ENCODE measurements at places on chromosomes 1 and 21. TPM values are rescaled to one million over a fixed set of nuclear protein-coding genes. Genes with fewer than 3 reads are reported as not detected.
A peak's percentile ranks its signal among the peaks of the same experiment; 100 is the strongest.

The GBP4 gene
- polyA plus RNA-seq: 14.6 TPM

The NBPF4 gene
- not detected for polyA plus RNA-seq

The THEM5 gene
- 0.82 TPM for polyA plus RNA-seq

The SLAMF6 gene
- polyA plus RNA-seq: not detected

The CD5L gene
- not detected for polyA plus RNA-seq

The BEND5 gene
- 29.2 TPM for polyA plus RNA-seq

The RNF207 gene
- polyA plus RNA-seq: 17.0 TPM

The TNFRSF8 gene
- polyA plus RNA-seq: 0.28 TPM

GRCh38 chr1:23188434-23188884 is 19.8 kb upstream of the LUZP1 start:
- no peak for DNase-seq

DNA sequence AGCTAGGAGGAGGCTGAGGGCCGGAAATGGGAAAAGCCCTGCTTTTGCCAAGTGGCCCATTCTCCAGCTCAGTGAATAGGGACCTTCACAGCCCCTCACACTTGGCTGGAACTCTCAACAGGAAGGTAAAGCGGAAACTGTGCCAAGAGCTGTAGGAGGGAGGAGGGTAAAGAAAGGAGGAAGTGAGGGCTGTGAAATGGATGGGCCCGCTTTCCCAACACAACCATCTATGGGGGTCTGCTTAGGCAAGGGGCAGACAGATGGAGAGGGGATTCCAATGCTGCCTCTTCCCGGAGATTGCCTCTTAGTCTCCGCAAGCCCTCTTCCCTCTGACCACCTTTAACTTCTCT is 5.2 kb downstream of the INKA2 start:
- DNase-seq: no peak

DNA sequence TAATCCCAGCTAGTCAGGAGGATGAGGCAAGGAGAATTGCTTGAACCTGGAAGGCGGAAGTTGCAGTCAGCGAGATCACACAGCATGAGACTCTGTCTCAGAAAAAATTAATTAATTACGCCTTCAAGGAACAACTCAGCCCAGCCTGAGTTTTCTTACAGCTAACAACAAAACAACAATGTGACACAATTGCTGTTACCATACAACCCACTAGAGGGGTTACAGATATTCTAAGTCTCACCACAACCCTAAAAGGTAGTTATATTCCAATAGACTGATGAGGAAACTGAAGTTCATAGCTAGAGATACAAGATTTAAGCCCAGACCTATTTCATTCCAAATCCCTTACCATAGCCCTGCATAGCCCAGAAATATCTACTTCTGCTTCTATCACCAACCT is 2.9 kb upstream of the LRRC8C start:
- DNase-seq: no peak

GRCh38 chr21:38751379-38752050 is 54.2 kb upstream of the ETS2 start:
- no peak for DNase-seq

GRCh38 chr1:149884433-149885338 is 14.7 kb upstream of the BOLA1 start:
- peak; percentile 50 for DNase-seq

DNA sequence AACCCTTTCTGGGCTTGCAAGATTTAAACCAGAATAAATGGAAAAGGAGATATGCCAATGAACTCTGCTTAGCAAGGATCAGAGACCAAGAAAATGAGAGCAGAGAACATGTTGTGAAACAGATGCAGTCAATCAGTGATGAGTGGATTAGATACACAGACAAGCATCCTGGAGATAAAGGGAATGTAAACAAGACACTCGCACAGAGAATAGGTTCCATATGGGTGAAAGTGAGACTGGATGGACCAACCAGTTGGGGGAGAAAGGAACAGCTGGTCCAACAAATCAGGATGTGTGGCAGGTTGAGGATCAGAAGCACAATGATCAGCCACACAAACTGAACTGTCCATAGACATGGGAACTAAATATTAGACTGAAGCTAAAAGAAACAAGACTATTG is 338.2 kb downstream of the ASTN1 start:
- DNase-seq: no peak

- DNase-seq: no peak
These were observed 3.0 kb upstream of the RGS2 start for GRCh38 chr1:192805832-192806323.

GRCh38 chr1:19450811-19451515 is 34.4 kb downstream of the CAPZB start:
- DNase-seq: no peak

- no peak for DNase-seq
These were observed 1.2 kb downstream of the PABPC4 start for GRCh38 chr1:39575191-39576015.

DNA sequence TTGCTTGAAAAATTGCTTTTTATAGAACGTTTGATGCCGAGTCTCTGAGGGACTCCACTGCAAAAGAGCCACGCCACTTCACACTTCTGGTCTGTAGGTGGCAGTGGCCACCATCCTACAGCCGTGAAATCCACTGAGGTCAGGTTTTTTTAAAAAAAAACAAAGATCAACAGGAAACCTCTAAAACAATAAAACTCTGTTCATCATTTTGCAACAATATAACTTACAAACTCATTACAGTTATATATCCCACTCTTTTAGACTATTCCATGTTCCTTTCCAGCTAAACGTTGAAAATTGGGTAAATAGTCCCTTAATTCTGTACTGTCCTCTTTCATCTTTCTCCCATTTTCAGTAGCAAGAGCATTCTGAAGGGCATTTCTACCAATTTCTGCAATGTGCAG is 64.6 kb upstream of the FMN2 start:
- DNase-seq: peak; percentile 21

DNA sequence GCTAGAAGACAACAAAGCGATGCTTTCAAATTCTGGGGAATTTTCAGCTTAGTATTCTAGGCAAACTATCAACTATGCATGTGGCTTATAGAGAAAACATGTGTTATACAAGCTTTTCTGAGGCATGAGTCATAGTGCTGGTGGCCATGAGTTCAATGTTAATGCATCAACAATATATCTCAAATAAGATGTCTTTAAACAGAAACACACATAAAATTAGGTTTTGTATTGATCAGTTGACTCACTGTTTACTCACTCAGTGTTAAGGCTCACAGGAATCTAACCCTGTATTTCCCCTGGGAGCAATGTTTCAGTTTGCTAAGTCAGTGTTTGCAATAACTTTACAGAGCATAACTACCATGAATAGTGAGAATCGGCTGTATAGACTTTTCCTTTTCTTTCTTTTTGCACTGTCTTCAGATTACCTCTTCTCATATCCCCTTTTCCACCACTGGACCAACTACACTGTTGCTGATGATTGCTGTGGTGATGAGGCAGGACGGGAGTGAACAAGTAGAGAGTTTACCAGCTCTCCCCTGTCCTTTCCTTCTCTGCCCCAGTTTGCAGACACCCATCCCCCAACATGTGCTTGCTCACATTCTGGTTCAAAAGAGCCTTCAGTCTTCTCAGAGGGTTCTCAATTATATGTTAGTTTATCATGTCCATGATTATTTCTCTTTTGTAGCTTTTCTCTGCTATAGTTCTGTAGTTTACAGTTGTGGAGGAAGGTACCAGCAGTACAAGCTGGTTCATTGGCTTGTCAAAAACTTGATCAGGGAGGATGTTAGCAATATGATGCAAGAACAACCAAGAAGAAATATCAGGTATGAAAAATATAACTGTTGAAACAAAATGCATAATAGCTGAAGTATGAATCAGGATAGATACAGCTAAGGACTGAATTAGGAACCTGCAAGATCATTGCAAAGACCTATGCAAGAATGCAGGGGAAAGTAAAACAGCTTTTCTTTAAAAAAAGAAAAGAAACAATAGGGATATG is 23.9 kb downstream of the CD2 start:
- no peak for DNase-seq

- DNase-seq: no peak
These were observed 8.7 kb upstream of the UMODL1 start for GRCh38 chr21:42062236-42063022.

GRCh38 chr1:33123266-33123665 is 42.3 kb downstream of the AZIN2 start:
- no peak for DNase-seq

- no peak for DNase-seq
These were observed 67.9 kb downstream of the CYYR1 start for GRCh38 chr21:26505211-26505610.

- peak; percentile 25 for DNase-seq
These were observed 283.3 kb downstream of the DUSP10 start for GRCh38 chr1:221458447-221459156.

DNA sequence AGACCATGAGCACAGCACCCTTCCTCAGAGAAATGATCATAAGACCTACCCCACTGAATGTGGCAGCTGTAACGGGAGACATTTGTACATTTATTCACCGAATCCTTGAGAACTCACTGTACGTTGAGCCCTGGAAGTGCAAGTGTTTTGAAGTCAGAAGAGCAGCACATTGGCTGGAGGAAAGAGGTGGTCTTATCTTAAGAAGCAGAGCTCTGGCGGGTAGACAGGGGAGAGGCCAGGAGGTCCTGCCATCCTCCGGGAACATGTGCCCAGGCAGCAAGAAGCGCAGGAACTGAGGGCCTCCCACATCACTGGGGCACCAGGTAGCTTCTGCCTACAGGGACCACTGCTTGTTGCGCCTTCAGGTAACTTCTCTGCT is 169.2 kb upstream of the IRF2BP2 start:
- no peak for DNase-seq

GRCh38 chr1:157878059-157878458 is 36.5 kb upstream of the CD5L start:
- no peak for DNase-seq

GRCh38 chr1:17924578-17924977 is 169.4 kb downstream of the ACTL8 start:
- DNase-seq: no peak

- no peak for DNase-seq
These were observed 38.7 kb upstream of the EFHD2 start for GRCh38 chr1:15370781-15371520.

GRCh38 chr1:9653491-9654050 is 2.0 kb downstream of the PIK3CD start:
- DNase-seq: no peak

DNA sequence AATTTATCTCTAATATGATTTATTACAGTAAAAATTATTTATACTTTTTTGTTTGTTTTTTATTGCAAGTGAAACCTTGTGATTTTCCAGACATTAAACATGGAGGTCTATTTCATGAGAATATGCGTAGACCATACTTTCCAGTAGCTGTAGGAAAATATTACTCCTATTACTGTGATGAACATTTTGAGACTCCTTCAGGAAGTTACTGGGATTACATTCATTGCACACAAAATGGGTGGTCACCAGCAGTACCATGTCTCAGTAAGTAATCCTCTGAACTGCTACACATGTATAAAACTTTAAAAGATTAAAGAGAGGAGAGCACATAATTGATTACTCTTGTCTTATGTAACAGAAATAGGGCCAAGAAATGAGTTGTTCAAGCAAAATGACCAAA is 4.5 kb downstream of the CFHR3 start:
- no peak for DNase-seq

- no peak for DNase-seq
These were observed 148.0 kb downstream of the ZZZ3 start for GRCh38 chr1:77534456-77534855.

DNA sequence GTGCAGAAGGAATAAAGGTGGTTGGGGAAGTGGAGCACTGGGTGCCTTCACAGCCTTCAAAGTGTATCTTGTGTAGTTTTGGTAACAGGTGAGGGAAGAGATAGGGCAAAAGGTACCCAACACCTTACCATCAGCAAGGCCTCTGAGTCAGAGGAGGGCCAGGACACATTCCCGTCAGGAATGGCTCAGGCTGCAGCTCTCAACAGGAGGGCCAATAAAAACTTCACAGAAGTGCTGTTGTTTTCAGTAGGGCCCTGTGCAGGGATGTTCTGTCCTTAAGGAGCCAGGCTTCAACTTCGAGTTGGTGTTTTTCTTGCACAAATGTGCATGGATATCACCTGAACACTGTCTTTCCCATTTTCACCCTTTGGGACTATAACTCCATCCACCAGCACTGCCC is 333.4 kb downstream of the ASTN1 start:
- DNase-seq: no peak

DNA sequence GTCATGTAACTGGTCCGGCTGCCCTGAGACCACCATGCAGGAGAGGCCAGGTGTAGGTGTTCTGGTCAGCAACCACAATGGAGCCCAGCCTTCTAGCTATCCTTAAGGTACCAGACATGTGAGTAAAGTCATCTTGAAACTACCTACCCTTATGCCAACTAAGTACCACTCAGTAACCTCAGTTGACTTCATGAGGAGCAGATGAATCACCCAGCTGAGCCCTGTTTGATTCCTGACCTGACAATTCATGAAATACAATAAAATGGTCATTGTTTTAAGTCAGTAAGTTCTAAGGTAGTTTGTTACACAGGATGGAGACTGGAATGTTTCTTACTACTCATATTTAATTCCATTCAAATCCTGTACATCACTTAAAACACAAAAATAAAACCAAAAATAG is 113.1 kb upstream of the LMO4 start:
- DNase-seq: no peak

DNA sequence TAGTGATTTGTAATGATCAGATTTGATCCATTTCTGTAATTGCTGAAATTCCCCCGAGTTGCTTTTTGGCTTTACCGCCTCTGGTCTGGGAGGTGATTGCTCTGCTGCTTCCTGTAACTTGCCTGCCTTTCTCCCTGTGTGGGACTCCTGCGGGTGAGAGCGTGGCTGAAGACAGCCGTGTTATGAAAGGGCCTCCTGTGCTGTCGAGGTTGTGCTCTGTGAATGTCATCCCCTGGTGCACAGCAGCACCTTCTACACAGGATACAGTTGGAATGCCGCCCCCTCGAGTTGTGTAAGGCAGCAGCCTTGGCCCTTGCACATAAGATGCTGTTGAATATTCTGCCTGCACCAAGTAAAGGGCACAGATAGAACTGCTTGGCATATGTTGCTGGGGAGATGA is 5.9 kb downstream of the SOD1 start:
- no peak for DNase-seq

- no peak for DNase-seq
These were observed 27.4 kb downstream of the EPHB2 start for GRCh38 chr1:22738069-22738435.

GRCh38 chr1:223474804-223475203 is 81.6 kb downstream of the CCDC185 start:
- DNase-seq: no peak

DNA sequence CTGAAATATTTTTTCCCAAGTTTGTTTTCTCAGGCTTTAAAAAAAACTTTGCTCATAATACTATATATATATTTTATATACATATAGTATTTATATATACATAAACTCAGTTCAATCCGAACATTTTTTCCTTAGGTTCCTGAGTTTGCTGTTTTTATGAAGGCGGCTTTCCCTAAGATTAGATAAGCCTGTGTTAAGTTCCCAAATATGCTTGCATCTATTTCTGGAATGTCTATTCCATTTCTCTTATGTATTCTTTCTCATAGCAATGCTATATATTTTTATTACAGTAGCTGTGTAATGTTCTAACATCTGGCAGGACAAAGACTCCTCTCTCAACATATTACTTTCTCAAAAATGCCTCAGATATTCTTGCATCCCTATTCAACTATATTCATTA is 45.9 kb downstream of the ADSS2 start:
- DNase-seq: no peak
